K562 (cell line): ENCODE measurements at places on chromosomes 5 and 9. TPM values are rescaled to one million over a fixed set of nuclear protein-coding genes. Genes with fewer than 3 reads are reported as not detected.

GRCh38 chr9:84701801-84702200 lies 32.3 kb downstream of the NTRK2 start:
- no peak for DNase-seq

The CER1 gene
- polyA plus RNA-seq, result not detected in 2 replicates

DNA sequence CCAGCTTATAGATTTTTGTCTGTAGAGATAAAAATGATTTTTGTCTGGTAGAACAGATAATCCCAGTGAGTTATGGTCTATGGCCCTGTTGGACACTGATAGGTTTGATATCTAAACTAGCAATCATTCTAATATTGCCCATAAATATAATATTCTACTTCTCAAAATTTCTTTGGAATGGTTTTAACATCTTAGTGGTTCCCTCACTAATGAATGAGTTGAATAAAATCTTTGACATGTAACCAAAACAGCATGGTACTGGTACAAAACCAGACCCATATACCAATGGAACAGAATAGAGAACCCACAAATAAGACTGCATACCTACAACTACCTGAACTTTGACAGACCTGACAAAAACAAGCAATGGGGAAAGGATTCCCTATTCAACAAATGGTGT lies 219.7 kb downstream of the SEC61B start:
- DNase-seq, result no peak

The OBP2B gene
- not detected in 2 replicates for polyA plus RNA-seq

The STPG3 gene
- polyA plus RNA-seq, result not detected in 2 replicates

GRCh38 chr5:89270901-89271300 lies 387.9 kb upstream of the MEF2C start:
- DNase-seq, result no peak

- no peak for DNase-seq
Measured at GRCh38 chr5:83665631-83666030, 55.0 kb downstream of the HAPLN1 start.

DNA sequence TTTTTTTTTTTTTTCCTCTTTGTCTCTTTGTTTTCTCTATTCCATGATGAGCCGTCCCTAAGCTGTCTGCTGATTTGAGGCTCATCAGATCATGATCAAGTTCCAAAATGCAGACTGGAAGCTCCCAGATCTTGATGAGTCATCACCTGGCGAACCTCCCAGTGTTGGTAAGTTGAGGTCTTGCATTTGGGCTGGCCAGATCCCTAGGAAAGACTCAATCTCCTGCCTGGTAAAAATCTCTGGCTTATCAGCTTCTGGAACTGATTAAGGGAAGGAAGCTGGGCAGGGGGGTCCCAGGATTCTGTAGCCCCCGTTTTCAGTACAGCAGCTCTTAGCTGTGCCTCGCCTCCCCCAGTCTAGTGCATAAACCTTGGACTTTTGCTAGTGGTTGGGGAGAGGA lies 69.0 kb downstream of the TSPAN17 start:
- DNase-seq, result no peak

The LCN9 gene
- polyA plus RNA-seq, result not detected in 2 replicates

GRCh38 chr5:4627131-4627530 lies 513.0 kb upstream of the ADAMTS16 start:
- DNase-seq, result no peak

DNA sequence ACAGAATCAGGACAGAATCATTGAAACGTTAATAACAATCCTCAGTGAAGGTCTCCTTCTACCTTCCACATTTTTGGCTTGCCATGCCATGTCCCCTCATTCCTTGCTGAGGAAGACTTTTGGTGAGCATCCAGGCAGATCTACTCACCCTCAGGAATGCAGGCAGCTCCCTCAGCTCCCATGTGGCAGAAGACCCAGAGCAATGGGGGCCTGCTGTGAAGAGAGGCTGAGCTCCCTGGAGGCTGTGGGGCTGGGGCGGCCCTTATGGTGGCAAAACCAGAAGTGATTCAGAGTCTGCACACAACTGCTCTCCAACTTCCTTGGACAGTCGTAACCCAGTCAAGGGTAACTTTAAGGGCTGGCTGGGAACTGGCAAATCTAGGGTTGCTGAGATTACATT lies 247.2 kb upstream of the EFNA5 start:
- no peak for DNase-seq

- DNase-seq, result no peak
Measured at GRCh38 chr5:137696481-137696880, 39.4 kb downstream of the KLHL3 start.

DNA sequence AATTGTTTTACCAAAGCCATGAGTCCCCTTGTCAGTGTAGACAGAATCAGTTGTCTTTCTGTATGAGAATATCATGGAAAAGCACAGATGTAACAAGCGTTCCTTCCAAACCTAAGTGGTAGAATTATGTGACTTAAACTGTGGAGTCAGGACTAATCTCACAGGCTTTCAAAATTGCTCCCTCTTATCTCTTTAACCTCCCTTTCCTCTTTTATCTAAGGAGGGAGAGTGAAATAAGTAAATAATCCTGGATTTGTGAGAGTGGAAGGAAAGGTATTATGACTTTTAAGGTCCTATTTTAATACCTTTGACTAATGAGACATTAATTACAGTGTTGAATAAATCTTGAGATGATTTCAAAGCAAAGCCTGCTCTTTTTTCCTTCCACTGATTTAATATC lies 52.4 kb upstream of the LIFR start:
- no peak for DNase-seq

GRCh38 chr9:7762600-7762999 lies 37.0 kb downstream of the DMAC1 start:
- DNase-seq, result no peak

The GARIN3 gene
- polyA plus RNA-seq, result not detected in 2 replicates

GRCh38 chr9:3014178-3014577 lies 170.3 kb upstream of the PUM3 start:
- DNase-seq, result no peak

DNA sequence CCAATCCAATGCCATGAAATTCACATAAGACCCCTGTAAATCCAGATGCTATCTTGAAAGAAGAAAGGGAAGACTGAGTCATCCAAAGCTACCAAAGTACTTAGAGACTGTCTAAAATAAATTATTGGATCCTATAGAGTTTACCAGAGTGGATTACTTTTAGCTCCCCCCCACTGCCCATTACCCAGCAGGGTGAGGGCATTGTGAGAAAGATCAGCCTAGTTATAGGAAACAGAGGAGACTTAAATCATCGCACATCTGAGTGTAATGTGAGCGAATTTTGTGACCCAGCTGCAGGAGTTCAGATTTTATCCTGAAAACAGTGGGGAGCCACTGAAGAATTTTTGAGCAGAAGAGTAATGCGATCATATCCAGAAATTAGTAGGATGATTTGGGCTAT lies 1.6 kb upstream of the ENHO start:
- no peak for DNase-seq

DNA sequence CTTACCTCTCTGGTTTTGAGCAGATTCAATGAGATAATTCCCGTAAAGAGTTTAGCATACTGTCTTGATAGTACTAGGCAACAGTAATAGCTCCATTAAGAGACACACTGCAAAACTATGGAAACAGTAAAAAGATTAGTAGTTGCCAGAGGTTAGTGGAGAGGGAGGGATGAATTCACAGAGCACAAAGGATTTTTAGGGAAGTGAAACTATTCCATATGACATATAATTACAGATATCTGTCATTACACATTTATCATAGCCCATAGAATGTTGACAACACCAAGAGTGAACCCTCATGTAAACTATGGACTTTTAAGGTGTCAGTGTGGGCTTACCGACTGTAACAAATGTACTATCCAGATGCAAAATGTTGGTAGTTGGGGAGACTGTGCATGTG lies 176.4 kb upstream of the PLCXD3 start:
- no peak for DNase-seq

The CEP72 gene
- polyA plus RNA-seq, result 19.9 and 28.6 TPM in 2 replicates

GRCh38 chr5:10736354-10736753 lies 24.7 kb downstream of the DAP start:
- no peak for DNase-seq

GRCh38 chr9:99515895-99516656 lies 294.0 kb downstream of the SEC61B start:
- DNase-seq, result no peak

- DNase-seq, result no peak
Measured at GRCh38 chr5:172542651-172543131, 88.4 kb upstream of the SH3PXD2B start.

DNA sequence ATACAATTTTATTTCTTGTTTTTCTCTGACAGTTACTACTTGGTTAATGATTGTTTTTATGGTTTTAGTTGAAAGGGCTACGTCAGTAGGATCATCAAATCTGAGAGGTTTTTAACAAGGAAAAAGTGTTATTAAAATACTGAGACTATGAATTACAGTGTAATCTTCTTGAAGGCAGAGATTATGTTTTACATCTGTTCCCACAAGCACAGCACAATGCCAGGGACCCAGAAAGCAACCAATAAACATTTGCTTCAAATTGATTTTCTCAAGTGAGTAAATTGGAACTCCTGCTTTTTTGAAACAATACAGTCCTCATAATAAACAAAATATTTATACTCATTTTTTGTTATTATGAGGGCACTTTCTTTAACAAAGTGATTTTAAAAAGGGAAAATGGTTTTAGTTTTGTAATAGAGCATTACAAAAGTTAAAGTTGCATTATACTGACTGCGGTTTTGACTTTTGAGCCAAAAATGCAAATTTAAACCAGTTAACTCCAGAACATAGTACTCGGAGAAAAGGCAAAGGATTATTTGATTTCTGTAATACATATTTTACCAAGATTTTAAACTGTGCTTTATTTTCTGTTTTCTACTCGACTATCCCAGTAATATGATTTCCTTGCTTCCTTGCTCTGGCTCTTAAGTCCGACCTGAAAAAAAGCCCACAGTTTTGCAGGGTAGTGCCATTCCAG lies 176.9 kb downstream of the GDNF start:
- no peak for DNase-seq

DNA sequence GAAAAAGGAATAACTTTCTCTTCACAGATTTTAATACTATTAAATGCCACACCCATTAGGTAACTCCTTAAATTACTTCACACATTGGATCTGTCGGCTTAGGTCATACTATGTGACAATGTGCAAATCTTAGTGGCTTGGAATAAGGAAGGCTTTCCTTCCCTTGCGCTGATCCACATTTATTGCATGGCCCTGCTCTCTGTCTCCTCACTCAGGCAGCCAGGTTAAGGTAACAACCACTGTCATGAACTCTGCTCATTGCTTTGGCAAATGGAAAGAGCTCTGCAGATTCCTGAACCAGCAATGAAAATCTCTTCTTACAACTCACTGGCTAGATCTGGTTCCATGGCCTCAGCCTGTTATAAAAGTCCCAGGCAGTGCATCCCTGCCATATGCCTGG lies 121.9 kb upstream of the NFIB start:
- DNase-seq, result no peak

- DNase-seq, result no peak
Measured at GRCh38 chr5:54361691-54362411, 51.5 kb upstream of the ARL15 start.

The GLDC gene
- not detected in 2 replicates for polyA plus RNA-seq

The STC2 gene
- 25.6 and 31.7 TPM in 2 replicates for polyA plus RNA-seq

- DNase-seq, result no peak
Measured at GRCh38 chr5:136522217-136522956, 157.0 kb upstream of the TRPC7 start.

The ARL14EPL gene
- polyA plus RNA-seq, result 0.20 TPM in 1 of 2 replicates, not detected in the other

- DNase-seq, result no peak
Measured at GRCh38 chr5:34455098-34455497, 201.0 kb upstream of the RAI14 start.

DNA sequence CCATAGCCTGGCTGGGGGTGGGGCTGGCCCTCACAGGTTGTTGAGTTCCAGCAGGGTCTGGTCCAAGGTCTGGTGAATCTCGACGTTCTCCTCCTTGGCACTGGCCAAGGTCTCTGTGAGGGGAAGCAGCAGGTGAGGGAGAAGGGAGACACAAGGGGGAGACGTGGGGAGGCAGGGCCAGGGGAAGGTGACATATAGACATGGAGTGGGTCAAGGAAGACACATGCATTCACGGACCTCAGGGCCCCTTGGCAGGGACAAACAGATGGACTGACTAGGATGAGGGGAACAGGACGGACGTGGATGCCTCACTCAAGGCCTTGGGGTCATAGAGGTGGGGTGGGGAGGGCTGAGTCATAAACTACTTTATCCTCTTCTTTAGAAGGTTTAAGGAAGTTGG lies 7.7 kb downstream of the TPM2 start:
- DNase-seq, result no peak

The NUTM2G gene
- polyA plus RNA-seq, result not detected in 2 replicates

GRCh38 chr5:39774605-39775004 lies 349.8 kb upstream of the DAB2 start:
- DNase-seq, result no peak

- DNase-seq, result no peak
Measured at GRCh38 chr5:36619012-36619635, 12.7 kb downstream of the SLC1A3 start.

DNA sequence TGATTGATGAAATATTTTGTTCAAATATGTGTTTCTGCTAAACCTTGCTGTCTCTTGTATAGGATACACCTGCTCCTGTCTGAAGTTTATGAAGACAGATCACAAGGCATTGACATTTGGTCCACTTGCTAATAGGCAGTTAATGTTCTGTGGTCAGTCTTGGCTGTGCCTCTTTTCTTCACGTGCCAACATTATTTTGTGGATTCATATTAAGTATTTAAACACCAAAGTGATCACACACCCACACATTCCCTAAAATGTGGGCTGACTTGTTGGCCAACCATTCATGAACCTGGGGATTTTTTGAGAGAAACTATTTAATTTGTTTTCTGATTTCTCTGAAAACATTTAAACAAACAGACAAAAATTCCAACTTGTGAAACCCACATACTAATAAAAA lies 33.7 kb downstream of the ZNF462 start:
- DNase-seq, result no peak
